ENCODE measurements at places on chromosomes 4 and X.

- no peak for DNase-seq
Observed at GRCh38 chrX:121558886-121559285, 511.5 kb downstream of the GLUD2 start.

DNA sequence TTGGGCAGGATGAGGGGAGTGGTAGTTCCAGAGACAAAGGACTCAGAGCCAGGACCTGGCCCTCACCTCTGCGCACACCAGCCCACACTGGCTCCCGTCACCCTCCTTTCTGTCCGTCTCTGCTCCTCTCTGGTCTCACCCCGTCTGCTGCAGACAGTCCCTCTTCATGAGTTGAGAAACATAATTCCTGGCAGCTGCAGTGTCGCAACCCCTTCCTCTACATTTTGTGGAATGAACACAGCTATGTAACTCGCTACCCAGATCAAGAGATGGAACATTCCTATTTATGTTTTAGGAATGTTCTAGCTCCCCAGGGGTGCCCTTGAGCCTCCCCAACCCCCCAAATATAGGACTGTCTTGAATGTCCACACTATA lies 59.3 kb downstream of the SHROOM2 start:
- no peak for DNase-seq

DNA sequence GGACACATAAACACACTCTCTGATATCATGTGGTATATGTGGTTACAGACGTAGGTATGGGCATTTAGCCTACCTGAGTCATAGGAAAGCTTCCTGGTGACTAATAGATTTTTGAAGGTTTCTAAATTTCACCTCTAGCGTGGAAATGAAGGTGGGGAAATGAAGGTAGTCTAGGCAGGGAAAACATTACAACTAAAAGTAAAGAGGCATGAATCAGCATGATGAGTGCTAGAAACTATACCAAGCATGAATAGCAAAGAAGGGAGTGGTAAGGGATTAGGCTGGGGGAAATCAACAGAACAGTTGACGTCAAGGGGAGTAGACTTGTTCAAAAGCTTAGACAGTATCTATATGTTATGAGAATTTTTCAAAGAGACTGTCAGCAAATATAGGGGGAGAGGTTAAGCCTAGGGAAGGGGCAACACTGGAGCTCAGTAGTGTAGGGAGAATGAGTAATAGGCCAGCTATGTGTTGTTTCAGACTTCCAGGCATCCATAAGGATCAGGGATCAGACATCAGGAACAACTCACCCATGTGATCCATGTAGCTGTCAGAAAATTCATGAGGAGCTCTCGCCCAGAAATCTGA lies 279.3 kb upstream of the DIPK2B start:
- DNase-seq = no peak

GRCh38 chr4:169293343-169294176 lies 22.8 kb upstream of the SH3RF1 start:
- no peak for DNase-seq

GRCh38 chr4:173527103-173527891 lies 2.7 kb downstream of the HAND2 start:
- DNase-seq = no peak

DNA sequence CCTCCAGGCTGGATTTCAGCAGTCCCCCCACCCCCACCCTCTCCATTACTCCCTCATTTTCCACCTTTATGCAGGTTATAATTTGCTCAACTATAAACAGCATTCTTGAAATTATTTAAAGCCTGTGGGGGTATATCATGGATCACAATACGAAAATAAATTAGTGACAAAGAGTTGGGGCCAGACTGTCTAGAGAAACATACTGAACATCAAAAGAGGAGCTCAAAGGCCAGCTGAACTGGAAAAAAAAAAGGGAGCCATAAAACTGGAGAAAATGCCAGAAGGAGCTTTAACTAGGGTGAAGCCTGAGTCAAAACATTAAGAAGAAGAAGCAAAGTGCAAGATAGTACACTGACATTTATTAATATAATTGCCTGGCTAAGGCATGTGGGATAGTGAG lies 137.8 kb downstream of the ANTXR2 start:
- DNase-seq = no peak

- DNase-seq = no peak
Observed at GRCh38 chr4:123446865-123447474, 50.4 kb downstream of the SPRY1 start.

All from stimulated activated CD8-positive, alpha-beta memory T cell treated with anti-CD3 and anti-CD28 coated beads, Interleukin-7, amount 100 ng/mL, for 1 hour (primary cell).